ENCODE measurements at places on chromosomes 3 and 15.
A peak's percentile ranks its signal among the peaks of the same experiment; 100 is the strongest.

DNA sequence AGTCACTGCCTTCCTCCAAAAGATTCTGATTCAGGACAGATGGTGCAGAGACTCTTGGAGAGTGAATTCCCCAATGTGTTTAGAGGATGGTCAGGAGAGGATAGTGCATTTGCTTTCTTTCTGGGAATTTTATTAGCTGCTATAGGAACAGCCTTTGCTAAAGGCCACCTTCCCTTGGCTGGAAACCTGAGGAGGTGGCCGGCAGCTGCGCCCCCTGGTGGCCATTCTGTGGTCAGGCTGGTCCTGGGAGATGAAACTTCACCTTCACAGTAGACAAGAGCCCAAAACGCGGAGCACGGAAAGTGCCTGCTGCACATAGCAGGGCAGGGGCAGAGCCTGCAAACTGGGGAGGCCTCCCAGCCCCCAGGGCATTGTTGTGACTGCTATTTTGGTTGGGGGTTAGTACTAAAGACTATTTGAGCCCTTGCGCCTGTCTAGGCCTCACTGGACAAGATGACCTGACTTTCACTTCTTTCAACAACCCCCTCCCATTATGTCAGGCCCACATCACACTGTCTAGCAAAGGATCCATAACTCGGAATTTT, 34.3 kb downstream of the SEC22C start:
- peak; percentile 12 for DNase-seq

GRCh38 chr15:57306161-57306943, 70.0 kb upstream of the CGNL1 start:
- peak; percentile 83 for DNase-seq

DNA sequence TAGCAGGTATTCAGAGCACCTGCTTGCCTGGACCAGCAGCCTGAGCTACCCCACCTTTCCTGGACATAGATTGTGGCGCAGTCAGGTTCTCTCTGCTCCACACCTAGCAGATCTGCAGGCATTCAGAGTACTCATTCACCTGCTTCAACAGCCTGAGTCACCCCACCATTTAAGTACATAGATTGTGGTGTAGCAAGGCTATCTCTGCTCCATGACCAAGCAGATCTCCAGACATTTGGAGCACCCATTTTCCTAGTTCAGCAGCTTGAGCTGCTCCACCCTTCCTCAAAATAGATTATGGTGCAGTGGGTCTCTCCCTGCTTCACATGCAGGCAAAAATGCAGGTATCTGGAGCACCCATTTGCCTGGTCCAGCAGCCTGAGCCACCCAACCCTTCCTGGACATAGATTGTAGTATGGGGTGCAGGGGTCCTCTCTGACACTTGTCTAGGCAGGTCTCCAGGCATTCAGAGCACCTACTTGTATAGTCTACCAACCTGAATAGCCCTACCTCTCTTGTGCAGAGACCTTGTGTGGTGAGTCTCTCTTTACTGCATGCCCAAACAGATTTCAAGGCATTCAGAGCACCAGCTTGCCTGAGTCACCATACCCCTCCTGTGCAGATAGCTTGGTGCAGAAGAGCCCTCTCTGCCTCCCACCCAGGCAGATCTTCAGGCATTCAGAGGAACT, 466.0 kb upstream of the THBS1 start:
- DNase-seq: no peak

DNA sequence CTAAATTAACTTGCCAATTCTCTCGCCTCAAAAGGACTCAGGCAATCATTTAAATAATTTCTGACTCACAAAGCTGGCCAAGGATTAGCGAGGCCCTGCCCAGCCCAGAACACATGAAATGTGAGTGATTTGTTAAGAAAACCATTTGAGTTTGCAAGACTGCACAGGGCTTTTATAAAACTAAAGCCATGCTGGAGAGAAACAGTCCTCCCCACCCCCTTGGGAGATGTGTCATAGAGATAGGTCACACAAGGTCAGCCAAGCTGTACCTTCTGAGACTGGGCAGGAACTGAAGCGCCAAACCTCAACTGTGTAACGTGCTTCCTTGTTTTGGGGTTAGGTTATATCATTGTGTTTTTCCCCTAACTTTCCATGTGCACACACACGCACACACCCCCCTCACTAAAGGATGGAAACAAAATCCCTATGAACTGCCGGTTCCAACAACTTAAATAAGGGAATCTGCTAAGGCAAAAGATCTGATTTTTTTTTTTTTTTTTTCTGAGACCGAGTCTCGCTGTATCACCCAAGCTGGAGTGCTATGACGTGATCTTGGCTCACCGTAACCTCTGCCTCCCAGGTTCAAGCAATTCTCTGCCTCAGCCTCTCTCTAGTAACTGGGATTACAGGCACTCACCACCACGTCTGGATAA, 8.1 kb downstream of the SPATA12 start:
- no peak for DNase-seq

- peak; percentile 53 for DNase-seq
Observed at GRCh38 chr3:32571192-32571485, 481 bp upstream of the DYNC1LI1 start.

GRCh38 chr3:182605882-182606611, 187.3 kb upstream of the ATP11B start:
- DNase-seq: no peak

- no peak for DNase-seq
Observed at GRCh38 chr3:114730397-114730796, 416.7 kb downstream of the ZBTB20 start.

- DNase-seq: peak; percentile 23
Observed at GRCh38 chr3:100335434-100335833, 877 bp downstream of the NIT2 start.

DNA sequence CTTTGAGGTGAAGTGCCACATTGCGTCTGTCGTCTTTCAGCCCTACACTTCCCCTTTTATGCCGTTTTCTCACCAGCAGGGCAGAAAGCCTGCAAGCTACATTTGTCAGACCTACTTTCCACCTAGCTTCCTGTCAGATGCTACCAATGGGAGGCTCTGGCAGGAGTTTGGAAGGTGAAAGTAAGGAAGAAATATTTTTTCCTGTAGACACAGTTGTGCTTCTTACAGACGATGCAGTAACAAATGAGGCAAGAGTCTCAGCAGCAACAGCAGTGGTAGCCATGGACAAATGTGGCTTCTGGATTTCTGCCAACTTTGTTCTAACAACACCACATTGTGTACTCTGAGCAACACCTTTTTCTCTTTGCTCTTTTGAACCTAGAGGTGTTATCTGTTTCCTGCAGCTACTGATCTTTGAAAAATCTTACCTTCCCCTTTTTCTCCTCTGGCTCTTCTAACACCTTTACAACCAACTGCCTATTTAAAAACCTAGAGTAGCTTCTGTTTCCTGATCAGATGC, 70.6 kb upstream of the STT3B start:
- no peak for DNase-seq

DNA sequence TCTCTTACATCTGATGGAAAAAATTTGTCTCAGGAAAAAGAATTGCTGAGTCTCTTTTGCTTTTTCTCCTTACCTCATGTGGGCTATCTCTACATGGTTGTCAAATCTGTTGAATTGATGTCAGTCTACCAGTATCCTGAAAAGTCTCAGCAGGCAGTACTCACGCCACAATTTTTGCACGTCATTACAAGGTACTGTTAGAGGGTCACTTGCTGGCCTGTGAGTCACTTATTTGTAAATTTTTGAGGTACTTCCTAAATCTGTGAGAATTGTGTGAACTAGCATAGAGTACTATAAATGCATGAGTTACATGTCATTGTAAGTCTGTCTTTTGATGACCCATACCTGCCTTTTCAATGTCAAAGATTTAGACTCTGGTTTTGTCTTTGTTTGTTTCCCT, 15.9 kb downstream of the HPS3 start:
- DNase-seq: no peak

DNA sequence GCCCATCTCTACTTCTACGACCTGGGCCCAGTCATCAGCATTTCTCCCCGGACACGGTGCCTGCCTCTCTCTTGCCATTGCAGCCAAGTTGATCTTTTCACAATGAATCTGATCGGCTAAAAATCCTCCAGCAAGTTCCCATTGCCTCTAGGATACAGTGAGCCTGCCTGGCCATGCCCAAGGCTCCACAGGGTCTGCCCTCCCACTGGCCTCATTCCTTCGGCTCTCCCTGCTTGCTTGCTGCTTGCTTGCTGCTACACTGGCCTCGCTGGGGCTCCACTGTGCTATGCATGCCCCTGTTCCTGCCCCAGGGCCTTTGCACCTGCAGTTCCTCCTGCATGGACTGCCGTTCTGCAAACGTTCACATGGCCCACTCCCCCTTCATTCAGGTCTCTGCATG, 2.0 kb downstream of the ABTB1 start:
- DNase-seq: no peak

- DNase-seq: no peak
Observed at GRCh38 chr3:61985020-61985419, 388.3 kb downstream of the FEZF2 start.

GRCh38 chr3:185470323-185470722, 28.5 kb downstream of the TMEM41A start:
- no peak for DNase-seq

DNA sequence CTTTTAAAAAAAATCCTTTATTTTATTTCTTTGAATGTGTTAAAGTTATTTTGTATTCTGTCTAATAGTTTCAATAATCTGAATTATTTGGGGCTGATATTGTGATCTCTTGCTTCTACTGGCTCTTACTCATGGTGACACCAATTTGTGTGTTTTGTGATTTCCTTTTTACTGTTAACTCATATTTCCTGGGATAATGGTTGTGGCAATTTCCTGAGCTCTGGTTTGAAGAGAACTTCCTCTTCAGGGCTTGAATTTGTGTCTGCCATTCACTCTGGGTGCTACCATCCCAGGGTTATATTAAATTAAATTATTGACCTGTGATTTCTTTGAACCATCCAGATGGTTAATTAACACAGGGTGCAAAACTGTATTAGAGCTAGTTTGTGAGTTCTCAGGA, 60.4 kb upstream of the RNF7 start:
- DNase-seq: no peak

DNA sequence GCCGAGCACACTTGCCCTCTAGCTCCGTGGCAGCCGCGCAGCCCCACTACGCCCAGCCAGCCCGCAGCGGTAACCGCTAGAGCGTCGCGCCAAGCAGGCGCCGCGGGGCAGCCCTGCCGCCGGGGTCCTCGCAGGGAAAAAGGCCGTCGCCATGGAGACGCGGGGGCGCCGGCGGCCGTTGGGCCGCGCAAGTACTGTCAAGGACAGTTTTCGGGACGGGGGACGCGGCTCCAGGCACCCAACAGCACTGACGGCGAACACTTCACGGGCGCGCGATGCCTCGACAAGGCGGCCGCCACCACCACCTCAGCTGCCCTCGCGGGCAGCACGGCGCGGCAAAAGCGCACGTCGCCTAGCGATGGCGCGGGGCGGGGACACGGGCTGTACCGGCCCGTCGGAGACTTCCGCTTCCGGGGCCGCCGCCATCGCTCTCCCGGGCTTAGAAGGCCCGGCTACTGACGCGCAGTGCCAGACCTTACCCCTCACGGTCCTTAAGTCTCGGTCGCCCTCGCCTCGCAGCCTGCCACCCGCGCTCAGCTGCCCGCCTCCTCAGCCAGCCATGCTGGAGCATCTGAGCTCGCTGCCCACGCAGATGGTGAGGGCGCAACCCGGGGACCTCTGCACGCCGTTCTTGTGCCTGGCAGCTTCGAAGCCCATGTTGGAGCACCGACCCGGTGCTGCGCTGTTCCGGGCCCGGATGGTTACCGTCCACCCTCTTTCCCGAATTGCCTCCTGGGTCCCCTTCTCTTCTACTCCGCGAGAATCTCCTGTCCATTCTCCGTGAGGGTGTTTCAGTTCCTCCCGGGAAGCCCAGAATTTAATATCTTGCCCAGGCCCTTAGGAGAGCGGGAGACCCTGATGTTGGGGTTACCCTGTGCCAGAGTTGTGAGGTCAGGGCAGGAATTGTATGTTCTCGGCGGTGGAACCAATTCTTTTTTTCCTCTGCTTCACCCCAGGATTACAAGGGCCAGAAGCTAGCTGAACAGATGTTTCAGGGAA, at the start of the genes GLT8D1 and SPCS1:
Gene GLT8D1, minus strand, starts transcription at position 104 of the 999 bp plus-strand sequence. CDS start 5,331 bp downstream, outside the sequence.
Gene SPCS1, plus strand, starts transcription at position 419 of the 999 bp plus-strand sequence. Its CDS starts 141 bp downstream, at position 560.
- peak; percentile 76 for DNase-seq

GRCh38 chr3:155293516-155293915, at the start of gene STRIT1:
Gene STRIT1 (minus strand): TSS chr3:155293683.
- DNase-seq: no peak

- no peak for DNase-seq
Observed at GRCh38 chr3:138912237-138912636, 34.7 kb downstream of the FOXL2 start.

GRCh38 chr3:154616298-154616697, 186.3 kb upstream of the GPR149 start:
- DNase-seq: no peak

GRCh38 chr3:19456738-19457137, 308.4 kb downstream of the KCNH8 start:
- DNase-seq: no peak

DNA sequence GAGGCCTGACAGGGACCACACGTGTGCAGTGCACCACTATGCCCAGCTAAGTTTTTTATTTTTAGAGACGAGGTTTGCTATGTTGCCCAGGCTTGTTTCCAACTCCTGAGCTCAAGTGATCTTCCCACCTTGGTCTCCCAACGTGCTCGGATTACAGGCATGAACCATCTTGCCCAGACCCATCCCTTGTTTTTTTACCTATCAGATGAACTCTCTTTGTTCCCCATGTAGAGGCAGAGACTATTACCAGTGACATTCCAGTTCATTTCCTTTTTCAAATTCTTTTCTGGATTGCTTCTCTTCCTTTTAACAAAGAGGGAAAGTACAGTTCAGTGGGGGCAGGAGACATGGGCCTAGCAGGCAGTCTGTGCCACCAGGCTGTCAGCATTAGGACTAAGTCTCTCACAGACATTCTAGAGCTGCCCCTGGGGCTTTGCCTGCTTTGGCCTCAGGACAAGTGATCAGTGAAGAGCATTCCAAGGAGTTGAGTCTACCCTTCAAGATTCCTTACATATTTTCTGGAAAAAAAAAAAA, 103.5 kb upstream of the SLC7A14 start:
- no peak for DNase-seq

Measured in SHP77 (cell line).